ENCODE measurements at places on chromosomes 5 and 9.

DNA sequence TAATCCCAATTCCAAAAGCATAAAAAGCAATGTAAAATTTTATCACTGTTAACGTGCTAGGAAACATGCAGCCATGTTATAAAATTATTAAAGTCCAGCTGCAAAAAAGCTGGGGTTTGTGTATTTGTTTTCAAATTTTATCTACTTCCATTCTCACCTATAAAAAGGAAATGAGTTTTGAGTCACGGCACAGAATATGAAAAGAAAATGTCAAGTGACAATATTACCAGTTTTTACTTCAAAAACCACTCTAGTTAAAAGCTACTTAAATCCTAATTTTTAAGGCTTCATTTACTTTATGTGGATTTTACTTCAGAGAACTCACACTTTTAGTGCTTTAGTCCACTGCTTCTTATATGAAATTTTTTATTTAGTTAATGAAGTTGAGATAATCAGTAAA, 72.7 kb upstream of the IFNE start:
- no peak for DNase-seq

- no peak for DNase-seq
Measured at GRCh38 chr5:27814286-27814685, 775.9 kb upstream of the CDH9 start.

DNA sequence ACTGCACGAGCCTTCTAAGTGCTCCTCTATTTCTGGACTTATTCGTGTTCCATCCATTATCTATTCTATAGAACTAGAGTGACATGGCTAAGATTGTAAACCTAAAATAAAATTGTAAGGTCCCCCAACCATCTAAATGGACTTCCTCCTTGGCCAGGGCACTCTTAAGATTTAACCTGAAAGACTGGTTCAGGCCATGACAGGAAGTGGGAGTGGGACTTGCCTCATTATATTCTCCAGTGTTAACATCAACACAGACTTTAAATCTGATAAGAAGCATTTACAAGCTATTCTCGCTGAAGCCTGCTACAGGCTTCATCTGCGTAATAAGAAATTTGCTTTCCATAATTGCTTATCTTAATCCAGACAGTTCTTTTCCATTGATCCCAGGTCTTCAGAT, 117.0 kb downstream of the SSBP2 start:
- DNase-seq, result no peak

DNA sequence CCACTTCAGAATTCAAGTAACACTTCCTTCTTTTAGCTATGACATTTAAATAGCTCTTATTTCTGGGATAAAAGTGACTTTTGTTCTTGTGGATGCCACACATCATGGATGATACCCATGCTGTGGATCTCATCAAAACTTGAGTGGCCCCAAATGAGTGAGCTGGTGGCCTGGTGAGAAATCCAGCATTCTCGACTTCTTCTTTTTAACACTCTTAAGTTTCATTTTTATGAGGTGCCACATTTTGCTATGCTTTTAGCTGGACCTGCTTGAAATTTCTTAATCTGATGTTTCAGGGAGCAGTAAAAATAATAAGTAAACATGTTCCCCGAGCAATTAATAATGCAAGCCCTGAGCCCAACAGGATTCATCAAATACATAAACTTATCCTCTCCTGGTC, 384.8 kb upstream of the MEF2C start:
- DNase-seq, result no peak

DNA sequence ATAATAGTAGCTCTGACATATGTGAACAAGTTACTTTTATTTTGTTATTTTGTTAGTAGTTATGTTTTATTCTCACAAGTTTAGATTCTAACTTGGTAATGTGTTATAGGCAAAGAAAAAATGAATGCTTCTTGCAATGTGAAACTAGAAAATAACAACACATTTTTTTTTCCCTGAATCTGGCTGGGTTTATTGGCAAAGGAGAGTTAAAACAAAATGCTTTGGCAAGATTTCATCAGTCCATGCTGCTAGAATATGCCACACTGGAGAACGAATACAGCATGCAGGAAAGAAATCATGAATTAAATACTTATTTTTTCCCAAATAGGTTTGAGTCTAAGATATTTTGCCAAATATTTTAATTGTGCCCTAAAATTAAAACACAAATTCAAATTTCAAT, 1048.1 kb upstream of the ACO1 start:
- no peak for DNase-seq

- DNase-seq, result peak; percentile 5
Measured at GRCh38 chr5:158174918-158175851, 316.2 kb upstream of the CLINT1 start.
